HEK293T (cell line): ENCODE measurements at places on chromosomes 11 and 22.

GRCh38 chr11:107720303-107720774 is 8.5 kb upstream of the SLN start:
- DNase-seq, result no peak

DNA sequence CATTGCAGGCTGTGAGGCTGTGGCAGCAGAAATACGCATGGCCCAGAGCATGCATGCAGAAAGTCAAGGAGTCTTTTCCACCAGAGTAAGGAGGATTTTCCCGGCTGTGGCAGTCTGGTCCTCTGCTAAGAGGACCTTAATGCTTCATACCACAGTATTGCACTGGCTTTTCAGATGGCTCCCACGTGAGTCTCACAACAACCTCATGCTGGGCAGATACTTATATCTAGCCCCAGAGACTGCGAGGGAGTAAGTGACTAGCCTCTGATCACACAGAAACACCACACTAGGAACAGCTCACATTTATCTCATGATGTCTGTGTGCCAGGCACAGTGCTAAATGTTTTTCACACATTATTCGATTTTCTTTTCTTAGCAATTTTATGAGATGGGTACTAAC is 8.0 kb downstream of the CRY2 start:
- no peak for DNase-seq

DNA sequence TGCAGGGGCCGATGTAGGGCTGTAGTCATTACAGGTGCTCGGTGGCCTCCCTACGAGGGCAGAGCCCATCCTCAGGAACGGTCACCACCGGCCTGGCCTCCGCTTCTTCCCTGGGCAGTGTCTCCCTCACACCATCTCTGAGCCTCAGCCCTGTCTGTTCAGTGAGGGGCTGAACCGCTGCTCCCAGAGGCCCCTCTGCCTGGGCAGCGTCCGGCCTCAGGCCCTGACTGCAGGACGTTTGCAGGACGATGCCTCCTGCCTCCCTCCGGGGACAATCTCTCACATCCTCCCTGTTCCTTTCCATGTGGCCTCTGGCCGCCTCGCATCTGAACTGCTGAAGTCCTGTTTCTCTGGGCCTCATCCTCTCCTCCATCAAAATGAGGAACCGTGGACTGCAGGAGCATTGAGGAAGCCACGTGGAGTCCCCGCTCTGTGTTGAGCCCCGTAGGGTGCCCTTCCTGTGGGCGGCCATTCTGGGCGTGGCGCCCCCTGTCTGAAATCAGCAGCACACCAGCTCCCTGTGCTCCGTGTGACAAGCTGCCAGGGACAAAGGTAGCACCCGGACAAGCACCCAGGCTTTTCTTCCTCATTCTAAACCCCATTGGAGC is 933.5 kb downstream of the BRD1 start:
- no peak for DNase-seq

DNA sequence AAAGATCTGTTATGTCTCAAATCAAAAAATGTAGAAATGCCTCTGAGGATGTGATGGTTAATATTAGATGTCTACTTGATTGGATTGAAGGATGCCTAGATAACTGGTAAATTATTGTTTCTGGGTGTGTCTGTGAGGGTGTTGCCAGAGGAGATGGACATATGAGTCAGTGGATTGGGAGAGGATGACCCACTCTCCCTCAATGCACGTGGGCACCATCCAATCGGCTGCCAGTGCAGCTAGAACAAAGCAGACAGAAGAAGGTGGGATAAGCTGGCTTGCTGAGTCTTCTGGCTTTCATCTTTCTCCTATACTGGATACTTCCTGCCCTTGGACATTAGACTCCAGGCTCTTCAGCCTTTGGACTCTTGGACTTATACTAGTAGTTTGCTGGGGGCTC is 430.3 kb downstream of the SOX6 start:
- no peak for DNase-seq

- DNase-seq, result no peak
Observed at GRCh38 chr11:46984987-46985386, 48.4 kb downstream of the CSTPP1 start.

DNA sequence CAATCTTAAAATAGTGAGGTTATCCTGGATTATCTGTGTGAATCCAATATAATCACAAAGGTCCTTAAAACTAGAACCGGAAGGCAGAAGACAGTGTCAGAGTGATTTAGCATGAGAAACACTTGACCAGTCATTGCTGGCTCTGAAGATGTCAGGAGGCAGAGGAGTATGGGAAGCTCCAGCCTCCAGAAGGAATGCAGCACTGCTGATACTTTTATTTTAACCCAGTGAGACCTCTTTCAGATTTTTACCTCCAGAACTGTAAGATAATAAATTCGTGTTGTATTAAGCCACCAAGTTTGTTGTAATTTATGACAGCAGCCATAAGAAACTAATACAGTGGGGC is 134.4 kb upstream of the ZC3H12C start:
- DNase-seq, result no peak

DNA sequence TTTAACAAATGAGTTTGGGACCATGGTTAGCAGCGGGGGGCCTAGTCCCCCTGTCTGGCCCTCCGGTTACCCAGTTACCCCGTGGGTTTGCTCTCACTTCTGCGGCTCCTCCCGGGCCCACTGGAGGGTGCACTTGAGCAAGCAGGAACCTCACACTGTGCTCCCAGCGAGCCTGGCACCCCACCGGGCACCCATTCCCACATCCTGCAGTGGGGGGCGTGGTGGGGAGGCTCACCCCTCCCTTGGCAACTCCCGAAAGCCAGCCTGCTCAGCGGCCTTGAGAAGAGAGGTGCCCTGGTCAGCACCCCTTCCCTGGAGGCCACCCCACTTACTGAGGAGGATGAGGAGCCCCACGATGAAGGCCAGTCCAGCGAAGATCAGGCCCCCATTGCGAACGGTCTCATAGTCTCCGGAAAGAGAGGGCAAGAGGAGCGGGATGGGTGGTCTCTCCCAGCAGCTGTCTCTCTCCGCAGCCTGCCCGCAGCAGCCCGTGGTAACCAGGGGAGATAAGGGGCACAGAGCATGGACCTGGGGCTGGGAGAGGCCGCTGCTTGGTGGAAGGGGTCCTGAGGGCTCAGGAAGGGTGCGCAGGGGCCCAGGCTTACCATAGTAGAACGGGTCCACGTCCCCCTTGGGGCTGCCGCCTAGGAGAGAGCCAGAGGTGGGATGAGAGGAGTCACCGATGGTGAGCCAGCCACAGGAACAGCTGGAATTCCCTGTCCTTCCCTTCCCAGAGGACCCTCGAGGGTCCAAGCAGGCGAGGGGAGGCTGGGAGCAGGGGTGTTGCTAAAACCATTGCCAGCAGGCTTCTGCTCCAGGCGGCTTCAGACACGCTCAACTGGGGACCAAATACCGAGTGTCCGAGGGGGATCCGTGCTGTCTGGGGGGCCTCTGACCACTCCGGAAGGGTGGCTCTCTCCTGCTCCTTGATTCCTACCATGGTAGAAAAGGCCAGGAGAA is 2.2 kb downstream of the FXYD2 start:
- peak; percentile 55 for DNase-seq

DNA sequence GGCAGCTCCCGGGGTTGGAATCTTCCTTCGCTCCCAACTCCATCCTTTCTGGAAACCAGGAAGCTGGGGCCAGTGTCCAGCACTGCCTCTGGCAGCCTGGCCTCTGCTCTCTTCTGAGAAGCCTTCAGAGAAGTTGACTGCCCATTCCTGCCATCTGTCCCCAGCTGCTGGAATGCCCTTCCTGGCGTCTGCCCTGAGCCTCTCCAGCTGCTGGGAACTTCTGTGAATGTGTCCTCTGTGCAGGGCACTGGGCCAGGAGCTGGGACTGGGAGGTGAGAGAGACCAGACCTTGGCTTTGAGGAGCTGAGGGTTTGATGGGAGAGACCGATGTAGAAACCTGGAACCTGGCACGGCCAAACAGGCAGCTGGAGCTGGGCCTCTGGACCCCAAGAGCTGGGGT is 5.9 kb upstream of the SOX10 start:
- DNase-seq, result no peak

- no peak for DNase-seq
Observed at GRCh38 chr11:44556735-44557409, 8.6 kb upstream of the CD82 start.

- DNase-seq, result no peak
Observed at GRCh38 chr22:30821863-30822215, 127.2 kb downstream of the OSBP2 start.

- no peak for DNase-seq
Observed at GRCh38 chr11:64538501-64538951, 52.5 kb upstream of the SLC22A12 start.

DNA sequence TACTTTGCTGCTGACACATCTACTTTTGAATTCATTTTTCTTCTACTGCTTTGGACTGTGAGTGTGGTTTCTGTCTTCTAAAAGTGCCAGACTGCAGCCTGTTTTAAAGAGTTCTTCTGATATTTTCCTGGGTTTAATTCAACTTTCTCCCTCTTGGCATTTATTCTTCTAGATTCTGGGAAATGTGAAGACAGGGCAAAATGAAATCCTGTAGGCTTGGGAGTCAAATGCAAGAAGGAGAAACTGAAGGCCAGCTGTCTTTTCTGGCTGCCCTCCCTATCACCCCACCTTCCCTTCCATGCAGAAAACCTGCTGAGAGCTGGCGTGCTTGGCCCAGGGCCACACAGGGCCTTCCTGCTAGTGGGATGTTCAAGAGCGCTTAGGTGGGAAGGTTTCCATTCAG is 7.6 kb downstream of the ZNF70 start:
- no peak for DNase-seq

DNA sequence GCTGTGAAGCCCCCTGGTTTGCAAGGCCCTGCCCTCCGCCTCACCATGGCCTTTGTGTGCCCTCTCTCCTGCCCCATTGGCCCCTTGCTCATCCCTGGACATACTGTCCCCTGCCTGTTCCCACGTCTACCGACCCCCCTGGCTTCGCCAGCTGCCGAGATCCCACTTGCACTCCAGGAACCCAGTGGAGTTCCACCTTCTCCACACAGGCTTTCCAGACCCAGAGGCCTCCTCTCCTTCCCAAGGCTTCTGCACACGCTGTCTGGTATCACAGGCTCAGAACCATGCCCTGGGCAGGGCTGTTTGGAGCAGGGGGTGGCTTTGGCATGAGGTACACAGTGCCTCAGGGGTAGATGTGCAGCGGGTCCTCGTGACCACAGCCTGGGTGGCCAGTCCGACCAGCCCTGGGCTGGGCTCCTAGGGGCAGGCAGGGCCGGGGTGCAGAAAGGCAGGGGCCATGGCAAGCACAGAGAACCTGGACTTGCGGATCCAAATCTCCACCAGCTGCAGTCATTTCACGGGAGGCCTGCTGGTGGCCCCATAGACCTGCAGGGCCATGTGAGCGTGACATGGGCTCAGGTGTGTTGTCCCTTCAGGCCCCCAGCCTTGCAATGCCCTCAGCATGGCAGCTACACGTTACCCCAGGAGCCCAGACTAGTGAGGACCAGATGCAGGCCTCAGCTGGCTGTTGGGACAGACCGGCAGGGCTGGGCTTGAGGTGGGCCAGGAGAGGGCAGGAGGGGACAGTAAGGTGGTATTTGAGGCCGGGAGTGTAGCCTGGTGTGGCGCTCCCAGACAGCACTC is 9.5 kb downstream of the GRK2 start:
- DNase-seq, result no peak

DNA sequence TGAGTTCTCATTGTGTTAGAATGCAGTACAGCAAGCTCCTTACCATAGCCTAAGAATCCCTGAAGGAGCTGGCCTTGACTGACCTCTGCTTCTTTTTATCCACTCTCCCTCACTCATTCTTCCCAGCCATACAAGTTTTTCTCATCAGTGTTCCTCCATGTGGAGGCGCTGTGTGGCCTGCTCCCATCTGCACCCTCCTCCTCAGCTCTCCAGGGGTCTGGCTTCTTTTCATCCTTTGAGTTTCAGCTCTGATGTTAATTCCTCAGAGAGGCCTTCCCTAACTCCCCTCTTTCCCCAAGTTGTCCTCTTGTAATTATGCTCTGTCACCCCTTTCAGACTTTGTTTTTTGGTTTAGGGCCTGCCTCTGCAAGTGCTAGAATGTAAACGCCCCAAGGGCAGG is 144.8 kb downstream of the WNT7B start:
- no peak for DNase-seq

- DNase-seq, result no peak
Observed at GRCh38 chr11:71543866-71544265, 4.4 kb upstream of the KRTAP5-9 start.

DNA sequence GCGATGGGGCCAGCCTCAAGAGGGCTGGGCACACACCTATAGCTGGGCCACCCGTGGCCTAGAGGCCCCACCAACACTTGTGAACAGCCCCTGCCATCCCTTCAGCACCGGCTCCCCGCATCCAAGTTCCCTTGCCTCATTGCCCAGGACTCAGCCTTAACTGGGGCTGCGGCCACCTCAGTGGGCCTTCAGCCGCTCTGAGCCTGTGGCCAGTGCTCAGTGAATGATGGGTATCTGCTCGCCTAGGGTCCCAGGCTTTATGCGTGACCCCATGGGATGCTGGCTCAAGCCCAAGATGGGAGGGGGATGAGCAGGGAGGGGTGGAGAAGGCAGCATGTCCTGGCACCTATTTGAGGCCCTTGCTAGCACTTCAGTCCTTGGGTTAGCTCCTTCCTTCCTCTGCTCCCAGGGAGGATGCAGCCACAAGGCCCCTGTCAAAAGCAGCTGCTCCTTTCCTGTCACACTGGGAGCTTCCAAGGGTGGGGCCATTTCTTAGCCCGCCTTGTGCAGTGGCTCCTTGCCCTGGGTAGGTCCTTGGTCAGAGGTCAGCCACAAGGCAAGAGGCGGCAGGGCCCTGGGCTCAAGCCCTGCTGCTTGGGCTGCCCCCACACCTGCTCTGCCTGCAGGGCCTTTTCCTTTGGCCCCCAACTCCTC is 31.8 kb downstream of the GNAZ start:
- DNase-seq, result no peak

DNA sequence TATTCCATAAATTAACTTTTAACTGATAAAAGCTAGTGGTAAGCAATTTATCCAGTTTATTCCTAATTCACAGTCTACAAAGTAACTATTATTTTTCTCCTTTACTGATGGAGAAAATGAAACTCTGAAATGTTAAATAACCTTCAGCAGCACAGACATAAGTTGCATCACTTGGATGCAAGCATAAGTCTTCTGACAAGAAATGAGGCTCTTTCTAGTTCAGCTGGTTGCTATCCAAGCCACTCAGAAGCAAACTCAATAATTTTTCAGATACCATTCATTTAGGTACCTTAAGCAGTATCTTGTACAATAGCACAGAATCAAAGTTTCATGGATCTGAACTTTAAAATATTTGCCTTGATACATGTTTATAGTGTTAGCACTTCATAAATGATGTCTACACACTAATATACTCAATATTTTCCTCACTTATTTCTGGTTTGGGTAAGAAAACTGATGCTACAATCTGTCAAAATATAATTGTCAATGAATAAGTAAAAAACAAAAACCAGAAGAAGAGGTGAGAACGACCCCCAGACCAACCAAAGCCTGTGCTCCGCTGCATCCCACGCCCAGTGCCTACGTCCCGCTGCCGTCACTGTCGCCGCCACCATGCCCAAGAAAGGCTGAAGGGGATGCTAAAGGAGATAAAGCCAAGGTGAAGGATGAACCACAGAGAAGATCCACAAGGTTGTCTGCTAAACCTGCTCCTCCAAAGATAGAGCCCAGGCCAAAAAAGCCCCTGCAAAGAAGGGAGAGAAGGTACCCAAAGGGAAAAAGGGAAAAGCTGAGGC is 18.1 kb downstream of the FAM168A start:
- no peak for DNase-seq
